ENCODE measurements at places on chromosomes 1 and 21. TPM values are rescaled to one million over a fixed set of nuclear protein-coding genes. Genes with fewer than 3 reads are reported as not detected.

AMY1A gene
- total RNA-seq: not detected

FMO4 gene
- 7.2 TPM for total RNA-seq

CAPN2 gene
- total RNA-seq: 481 TPM

- no peak for DNase-seq
These were observed 137.6 kb upstream of the POGK start for GRCh38 chr1:166701603-166702100.

DNA sequence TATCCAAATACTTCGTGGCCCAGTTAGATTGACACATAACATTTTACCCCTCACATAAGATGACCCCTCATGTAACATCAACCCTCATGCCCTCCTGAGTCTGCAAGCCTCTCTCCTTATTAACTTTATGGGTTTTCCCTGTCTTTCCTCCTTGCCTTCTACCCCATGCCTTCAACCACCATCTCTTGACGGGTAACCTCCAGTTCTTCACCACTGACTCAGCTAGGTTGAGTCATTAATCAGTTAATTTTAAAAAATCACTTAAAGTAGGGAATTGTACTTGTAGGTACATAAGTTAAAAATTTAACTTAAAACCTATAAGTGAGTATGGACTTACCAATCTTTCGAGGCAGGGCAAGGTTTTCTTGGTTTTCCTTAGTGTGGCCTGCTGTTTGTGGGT lies 330.7 kb downstream of the CAMTA1 start:
- DNase-seq: no peak

- no peak for DNase-seq
These were observed 47.3 kb upstream of the CCDC190 start for GRCh38 chr1:162908236-162908635.

GRCh38 chr1:118264343-118264742 lies 79.3 kb upstream of the SPAG17 start:
- DNase-seq: no peak
